Activated CD8-positive, alpha-beta memory T cell treated with anti-CD3 and anti-CD28 coated beads, Interleukin-2, amount 10 ng/mL, durations not matched to agents 7 days and 5 days (primary cell): ENCODE measurements at places on chromosomes 1 and 21. TPM values are rescaled to one million over a fixed set of nuclear protein-coding genes. Genes with fewer than 3 reads are reported as not detected.

Gene HAPLN2
- total RNA-seq, result not detected

Gene ZNF593OS
- total RNA-seq, result not detected

Gene ODF2L
- total RNA-seq, result 45.6 TPM

Gene FAM78B
- total RNA-seq, result 0.82 TPM

Gene PSRC1
- 36.1 TPM for total RNA-seq

Gene EDN2
- not detected for total RNA-seq

Gene OR2T33
- not detected for total RNA-seq

Gene FALEC
- 0.59 TPM for total RNA-seq

Gene FAM110D
- not detected for total RNA-seq

Gene PODN
- not detected for total RNA-seq

Gene CD247
- 190 TPM for total RNA-seq

Gene BOLA1
- total RNA-seq, result 28.6 TPM

Gene RNF11
- 35.5 TPM for total RNA-seq

Gene IVL
- not detected for total RNA-seq

Gene ZC3H12A
- total RNA-seq, result 35.4 TPM

Gene METTL18
- total RNA-seq, result 12.6 TPM

Gene SPRR2F
- not detected for total RNA-seq

GRCh38 chr1:221032204-221032585, 153.0 kb downstream of the HLX start:
- H3K4me1 ChIP-seq, result peaks cover 3% of the 10 kb centered on the region
- H3K27me3 ChIP-seq, result no peaks in the 10 kb centered on the region
- no peak for DNase-seq
- H3K4me3 ChIP-seq, result no peak overlapping the region
- no peaks in the 10 kb centered on the region for H3K36me3 ChIP-seq

GRCh38 chr1:226571893-226572292, 23.3 kb downstream of the STUM start:
- no peaks in the 10 kb centered on the region for H3K36me3 ChIP-seq
- H3K4me1 ChIP-seq, result no peaks in the 10 kb centered on the region
- no peak overlapping the region for H3K4me3 ChIP-seq
- H3K27me3 ChIP-seq, result peaks cover 4% of the 10 kb centered on the region
- no peak for DNase-seq
- H3K27ac ChIP-seq, result no peak overlapping the region

DNA sequence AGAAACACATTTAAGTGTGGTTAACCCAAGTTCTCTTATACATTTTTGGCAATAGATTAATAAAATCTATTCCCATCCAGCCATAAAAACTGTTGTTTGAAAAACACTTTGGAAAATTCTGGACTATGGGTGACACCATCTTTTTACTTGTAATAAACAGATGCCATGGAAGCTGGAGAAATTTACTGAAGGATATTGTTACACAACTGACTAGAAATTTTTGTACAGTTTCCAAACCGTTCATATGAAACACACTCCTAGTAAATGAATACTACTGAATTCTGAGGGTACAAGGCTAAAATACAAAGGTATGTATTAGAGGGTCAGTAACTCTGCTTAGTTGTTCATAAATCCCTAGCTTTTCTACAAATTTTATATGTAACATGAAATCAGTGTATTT, 48.7 kb downstream of the TRIM33 start:
- no peak for DNase-seq
- peaks cover 35% of the 10 kb centered on the region for H3K36me3 ChIP-seq
- H3K4me1 ChIP-seq, result peaks cover 25% of the 10 kb centered on the region
- H3K27me3 ChIP-seq, result no peaks in the 10 kb centered on the region
- H3K4me3 ChIP-seq, result no peak overlapping the region
- no peak overlapping the region for H3K27ac ChIP-seq

DNA sequence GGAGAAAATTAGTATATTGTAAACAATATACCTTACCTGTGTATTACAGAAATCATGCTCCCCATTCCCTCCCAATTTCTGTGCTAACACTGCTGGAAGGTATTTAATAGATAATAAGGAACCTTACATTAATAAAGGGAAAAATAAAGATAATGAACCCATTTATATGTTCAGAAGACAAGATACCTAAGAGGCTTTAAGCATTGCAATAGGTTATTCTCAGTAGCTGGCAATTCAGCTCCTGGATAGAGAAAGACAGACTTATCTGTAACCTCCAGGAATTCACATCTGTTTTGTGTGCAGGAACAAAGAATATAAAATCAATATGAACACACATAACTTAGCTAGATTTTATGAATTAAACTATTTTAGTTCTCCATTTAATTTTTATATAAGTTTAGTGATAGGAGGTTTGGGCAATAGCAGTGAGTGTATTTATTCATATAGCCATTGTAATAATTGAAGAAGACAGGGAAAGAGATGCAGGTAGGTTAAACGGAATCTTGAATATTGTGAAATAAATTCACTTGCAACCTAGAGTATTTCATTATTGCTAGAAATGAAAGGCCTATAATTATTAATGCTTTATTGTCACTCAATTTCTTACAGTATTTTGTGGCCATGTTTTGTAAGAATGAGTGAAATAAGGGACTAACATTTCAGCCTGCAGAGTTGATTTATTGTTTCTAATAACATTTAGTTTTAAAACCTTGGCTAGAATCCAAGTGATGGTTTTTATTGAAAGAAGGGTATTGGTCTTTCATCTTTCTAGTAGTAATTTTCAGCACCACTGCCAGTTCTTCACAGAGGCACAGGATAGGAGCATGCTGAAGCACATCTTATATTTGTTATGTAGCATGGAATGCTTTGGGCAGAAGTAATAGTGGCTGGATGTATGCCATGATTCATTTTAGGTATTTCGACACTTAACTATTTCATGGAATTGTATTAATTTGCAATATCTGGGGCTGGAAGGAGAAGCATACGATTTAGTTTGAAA, 1.5 kb downstream of the XPR1 start:
- H3K27me3 ChIP-seq, result no peaks in the 10 kb centered on the region
- H3K4me3 ChIP-seq, result no peak overlapping the region
- DNase-seq, result no peak
- peaks cover 7% of the 10 kb centered on the region for H3K4me1 ChIP-seq

GRCh38 chr1:12320486-12320885, 90.7 kb downstream of the VPS13D start:
- peaks cover 4% of the 10 kb centered on the region for H3K4me1 ChIP-seq
- H3K4me3 ChIP-seq, result no peak overlapping the region
- H3K36me3 ChIP-seq, result peaks cover 27% of the 10 kb centered on the region
- H3K27ac ChIP-seq, result no peak overlapping the region
- no peaks in the 10 kb centered on the region for H3K27me3 ChIP-seq
- no peak for DNase-seq

DNA sequence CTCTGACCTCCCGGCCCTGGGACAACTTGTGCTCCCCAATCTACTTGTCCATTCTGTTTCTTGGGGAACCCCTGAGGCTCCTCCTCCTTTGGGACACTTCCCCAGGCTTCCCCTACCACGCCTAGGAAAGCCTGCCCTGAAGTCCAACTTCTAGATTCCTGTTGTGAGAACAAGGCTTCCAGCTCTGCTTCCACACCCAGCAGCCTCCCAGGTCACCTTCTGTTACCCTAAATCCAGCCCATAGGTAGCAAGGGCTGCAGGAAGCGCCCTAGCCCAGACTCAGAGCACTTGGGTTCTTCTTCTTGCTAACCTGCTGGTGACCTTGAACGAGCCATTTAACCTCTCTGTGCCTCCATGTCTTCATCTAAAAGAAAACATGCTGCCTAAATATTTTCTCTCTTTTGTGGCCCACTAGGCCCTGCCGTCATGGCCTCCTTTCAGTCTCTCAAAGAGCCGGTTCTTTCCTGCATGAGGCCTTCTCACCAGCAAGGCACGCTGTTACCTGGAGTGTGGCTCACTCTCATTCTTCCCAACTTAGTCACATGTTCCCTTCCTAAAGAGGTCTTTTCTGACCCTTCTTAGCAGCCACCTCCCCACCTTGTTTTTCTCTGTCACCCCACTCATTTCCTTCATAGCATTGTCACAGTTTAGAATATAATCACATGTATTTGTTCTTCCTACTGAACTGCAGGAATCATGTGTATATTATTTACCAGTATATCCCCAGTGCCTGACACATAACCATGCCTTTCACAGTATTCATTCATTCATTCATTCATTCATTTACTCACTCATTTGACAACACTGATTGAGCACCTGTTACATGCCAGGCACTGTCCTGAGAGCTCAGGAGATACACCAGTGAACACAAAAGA, 1.4 kb downstream of the CAPN2 start:
- peaks cover 35% of the 10 kb centered on the region for H3K36me3 ChIP-seq
- H3K4me3 ChIP-seq, result peak overlapping the region; percentile 84
- DNase-seq, result peak; percentile 53
- no peaks in the 10 kb centered on the region for H3K27me3 ChIP-seq
- H3K27ac ChIP-seq, result peak overlapping the region; percentile 96

- no peak for DNase-seq
- no peak overlapping the region for H3K4me3 ChIP-seq
- no peaks in the 10 kb centered on the region for H3K27me3 ChIP-seq
- H3K27ac ChIP-seq, result no peak overlapping the region
- H3K36me3 ChIP-seq, result no peaks in the 10 kb centered on the region
- no peaks in the 10 kb centered on the region for H3K4me1 ChIP-seq
Observed at GRCh38 chr1:106571109-106571508, 485.4 kb upstream of the PRMT6 start.

DNA sequence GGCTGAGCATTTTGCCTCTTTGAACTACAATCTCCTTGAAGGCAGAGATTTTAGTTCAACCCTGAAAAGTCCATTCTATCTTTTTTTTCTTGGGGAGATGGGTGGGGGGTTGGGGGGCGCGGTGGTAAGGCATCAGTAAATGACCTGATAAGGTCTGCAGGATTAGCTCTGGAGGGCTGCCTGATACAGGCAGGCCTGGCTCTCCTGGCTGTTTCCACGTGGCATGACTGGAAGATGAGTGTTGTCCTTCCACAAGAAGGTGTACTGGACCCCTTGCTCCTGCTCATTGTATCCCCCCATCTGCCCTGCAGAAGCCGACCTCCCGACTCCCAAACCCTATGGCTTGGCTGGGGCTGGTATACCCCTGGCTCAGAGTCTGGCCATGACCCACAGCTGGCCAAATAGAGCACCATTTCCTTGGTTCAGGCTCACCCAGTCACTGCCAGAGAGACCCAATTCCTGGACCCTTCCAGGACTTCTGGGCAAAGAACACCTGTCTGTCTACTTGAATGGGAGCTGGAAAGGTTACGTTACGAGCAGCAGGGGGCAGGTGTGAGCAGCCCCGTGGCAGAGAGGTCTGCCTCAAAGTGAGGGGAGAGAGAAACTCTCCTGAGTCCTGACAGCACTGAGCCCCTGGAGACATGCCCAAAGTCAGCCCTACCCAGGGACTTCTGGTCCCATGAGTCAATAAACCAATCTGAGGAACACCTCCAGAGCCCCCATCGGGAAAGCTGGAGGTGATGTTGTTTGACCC, 17.0 kb downstream of the DHRS3 start:
- H3K4me3 ChIP-seq, result no peak overlapping the region
- peaks cover 6% of the 10 kb centered on the region for H3K36me3 ChIP-seq
- H3K27ac ChIP-seq, result no peak overlapping the region
- peaks cover 34% of the 10 kb centered on the region for H3K4me1 ChIP-seq

DNA sequence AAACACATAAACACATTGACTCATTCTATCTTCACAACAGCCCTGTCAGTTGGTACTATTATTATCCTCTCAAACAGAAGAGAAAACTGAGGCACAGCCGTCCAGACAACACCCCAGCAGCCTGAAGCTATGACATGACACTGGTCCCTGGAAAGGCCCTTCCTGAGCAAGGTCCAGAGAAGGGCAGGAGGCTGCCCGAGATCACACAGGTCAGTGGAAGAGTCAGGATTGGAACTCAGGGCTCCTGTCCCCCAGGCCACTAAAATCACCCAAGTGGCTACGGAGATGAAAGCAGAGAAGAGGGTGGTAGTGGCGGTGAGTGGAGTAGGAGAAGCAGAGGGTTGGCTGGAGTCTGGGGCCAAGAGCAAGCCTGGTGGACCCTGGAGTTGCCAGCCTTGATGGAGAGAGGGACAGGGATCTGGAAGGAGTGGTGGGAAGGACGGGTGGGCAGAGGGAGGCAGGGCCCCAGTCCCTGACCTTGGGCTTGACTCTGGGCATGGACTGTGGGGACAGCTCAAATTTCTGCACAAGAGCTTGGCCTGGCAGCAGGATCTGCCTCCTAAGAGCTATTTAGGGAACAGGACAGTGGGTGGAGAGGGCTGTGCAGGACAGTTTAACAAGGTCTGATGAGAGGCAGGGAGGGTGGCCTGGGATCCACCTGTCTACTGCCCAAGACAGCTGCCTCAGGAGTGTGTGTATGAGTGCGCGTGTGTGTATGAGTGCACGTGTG, 15.8 kb downstream of the MYOM3 start:
- H3K4me1 ChIP-seq, result no peaks in the 10 kb centered on the region
- DNase-seq, result no peak
- no peak overlapping the region for H3K4me3 ChIP-seq
- H3K27me3 ChIP-seq, result peaks cover 5% of the 10 kb centered on the region
- no peaks in the 10 kb centered on the region for H3K36me3 ChIP-seq

GRCh38 chr1:236893626-236894545, 98.8 kb downstream of the MTR start:
- H3K36me3 ChIP-seq, result peaks cover 43% of the 10 kb centered on the region
- H3K27me3 ChIP-seq, result no peaks in the 10 kb centered on the region
- H3K27ac ChIP-seq, result no peak overlapping the region
- H3K4me3 ChIP-seq, result no peak overlapping the region

DNA sequence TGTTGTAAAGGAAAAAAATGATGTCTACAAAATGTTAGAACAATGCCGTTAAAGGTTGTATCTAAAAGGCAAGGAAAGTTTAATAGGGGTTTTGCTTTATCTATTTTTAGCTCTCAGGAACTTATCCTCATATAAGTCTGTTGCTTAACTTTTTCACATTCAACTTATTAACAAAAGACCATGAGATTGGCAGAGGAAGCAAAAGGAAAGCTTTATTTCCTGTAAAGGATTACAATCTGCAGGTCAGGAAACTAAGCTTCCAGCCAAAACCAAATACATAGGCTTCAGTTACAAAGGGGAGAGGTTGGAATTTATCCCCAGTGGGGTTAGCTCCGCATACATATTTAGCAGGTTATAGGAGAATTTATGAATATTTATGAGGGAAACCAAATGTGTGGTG, 58.7 kb upstream of the KIAA1614 start:
- H3K27me3 ChIP-seq, result no peaks in the 10 kb centered on the region
- H3K36me3 ChIP-seq, result peaks cover 17% of the 10 kb centered on the region
- DNase-seq, result no peak
- H3K27ac ChIP-seq, result no peak overlapping the region
- peaks cover 14% of the 10 kb centered on the region for H3K4me1 ChIP-seq
- no peak overlapping the region for H3K4me3 ChIP-seq

- H3K4me3 ChIP-seq, result no peak overlapping the region
- no peak for DNase-seq
- peaks cover 2% of the 10 kb centered on the region for H3K27me3 ChIP-seq
- no peaks in the 10 kb centered on the region for H3K4me1 ChIP-seq
- H3K27ac ChIP-seq, result no peak overlapping the region
Observed at GRCh38 chr21:41102281-41102680, 65.7 kb upstream of the BACE2 start.

DNA sequence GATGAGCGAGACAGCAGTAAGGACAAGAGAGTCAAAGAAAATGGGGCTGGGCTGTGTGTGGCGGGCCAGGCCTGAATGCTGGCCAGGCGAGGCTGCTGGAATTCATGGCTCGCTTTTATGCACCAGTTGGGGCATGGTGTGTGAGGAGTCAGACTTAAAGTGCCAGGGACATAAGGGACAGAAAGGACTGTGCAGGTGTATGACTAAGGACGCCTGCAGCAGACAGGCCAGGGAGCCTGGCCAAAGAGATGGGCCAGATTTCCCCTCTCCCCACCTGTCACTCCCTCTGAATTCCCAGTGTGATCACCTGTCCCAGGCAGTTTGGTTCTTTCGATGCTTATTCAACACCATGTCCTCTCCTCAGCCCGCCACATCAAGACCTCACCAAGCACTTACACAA, 16.9 kb upstream of the SMIM12 start:
- no peaks in the 10 kb centered on the region for H3K4me1 ChIP-seq
- DNase-seq, result peak; percentile 3
- H3K27ac ChIP-seq, result no peak overlapping the region
- H3K4me3 ChIP-seq, result no peak overlapping the region
- H3K36me3 ChIP-seq, result no peaks in the 10 kb centered on the region
